ENCODE measurements at places on chromosomes 5 and 9.

GRCh38 chr5:173554989-173555705 lies 61.3 kb downstream of the BOD1 start:
- no peak overlapping the region for H3K4me3 ChIP-seq
- no peak for DNase-seq
- no peaks in the 10 kb centered on the region for H3K4me1 ChIP-seq
- no peaks in the 10 kb centered on the region for H3K36me3 ChIP-seq
- no peak overlapping the region for H3K27ac ChIP-seq

DNA sequence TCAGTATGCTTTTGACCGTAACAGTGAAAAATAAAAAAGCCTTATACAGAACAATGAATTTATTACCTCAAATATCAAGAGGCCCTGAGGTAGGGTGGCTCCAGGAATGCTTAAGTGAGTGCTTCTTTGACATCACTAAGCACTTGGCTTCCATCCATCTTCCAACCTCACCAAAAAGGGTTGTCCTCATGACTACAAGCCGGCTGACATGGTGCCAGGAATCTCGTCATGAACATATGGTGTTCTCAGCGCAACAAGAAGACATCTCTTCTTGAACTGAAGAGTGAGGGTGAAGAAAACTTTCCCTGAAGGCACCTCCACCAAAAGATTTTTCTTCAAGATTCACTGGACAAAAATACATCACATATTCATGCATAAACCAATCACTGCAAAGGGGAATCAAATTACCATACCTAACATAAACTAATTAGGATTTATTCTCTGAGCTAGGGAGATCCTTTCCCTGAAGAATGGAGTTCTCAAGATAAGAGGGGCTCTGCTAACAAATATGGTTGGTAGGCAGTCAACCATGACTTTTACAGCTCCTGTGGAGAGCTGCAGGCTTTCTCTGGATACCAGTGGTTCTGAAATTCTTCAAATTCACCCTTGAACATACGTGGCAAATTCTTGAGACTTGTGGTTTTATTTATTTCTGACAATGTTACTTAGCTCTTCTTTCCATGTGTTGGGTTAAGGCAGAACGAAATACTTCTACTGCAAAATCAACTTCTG lies 49.5 kb downstream of the AGXT2 start:
- no peak for DNase-seq

DNA sequence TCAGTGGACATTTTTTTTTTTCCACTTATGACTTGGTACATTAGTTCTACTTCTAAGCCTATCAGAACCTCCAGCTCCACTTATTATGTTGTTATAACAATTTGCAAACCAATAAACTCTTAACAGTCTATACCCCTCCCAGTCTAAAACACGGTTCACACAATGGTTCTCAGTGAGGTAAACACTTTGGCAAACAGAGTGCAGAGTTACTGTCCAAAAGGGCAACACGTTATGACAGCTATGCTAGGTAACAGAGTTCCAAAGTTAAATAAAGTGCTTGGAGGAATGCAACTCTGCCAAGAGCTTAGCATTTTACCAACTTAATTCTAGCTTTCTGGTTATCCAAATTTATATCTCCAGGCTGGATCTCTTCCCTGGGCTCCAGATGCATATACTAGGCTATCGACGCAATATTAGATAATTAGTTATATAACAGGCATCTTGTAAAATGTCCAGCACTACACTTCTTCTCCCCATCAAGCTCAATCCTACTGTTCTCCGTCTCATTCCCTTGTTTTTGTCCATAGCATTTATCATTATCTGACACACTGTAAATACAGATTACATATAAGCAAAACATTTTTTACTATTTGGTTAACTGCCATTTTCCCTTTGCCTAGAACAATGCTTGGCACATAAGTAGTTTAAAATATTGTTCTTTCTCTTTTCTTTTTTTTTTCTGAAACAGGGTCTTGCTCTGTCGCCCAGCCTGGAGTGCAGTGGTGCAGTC lies 14.3 kb downstream of the FNBP1 start:
- no peak for DNase-seq
- H3K4me3 ChIP-seq: no peak overlapping the region
- H3K4me1 ChIP-seq: peaks cover 95% of the 10 kb centered on the region
- no peaks in the 10 kb centered on the region for H3K27me3 ChIP-seq
- peak overlapping the region; percentile 63 for H3K27ac ChIP-seq
- H3K36me3 ChIP-seq: peaks cover 9% of the 10 kb centered on the region

GRCh38 chr5:102411-103043 lies 10.6 kb downstream of the PLEKHG4B start:
- no peaks in the 10 kb centered on the region for H3K4me1 ChIP-seq
- H3K27ac ChIP-seq: no peak overlapping the region
- peaks cover 6% of the 10 kb centered on the region for H3K27me3 ChIP-seq
- no peak for DNase-seq

DNA sequence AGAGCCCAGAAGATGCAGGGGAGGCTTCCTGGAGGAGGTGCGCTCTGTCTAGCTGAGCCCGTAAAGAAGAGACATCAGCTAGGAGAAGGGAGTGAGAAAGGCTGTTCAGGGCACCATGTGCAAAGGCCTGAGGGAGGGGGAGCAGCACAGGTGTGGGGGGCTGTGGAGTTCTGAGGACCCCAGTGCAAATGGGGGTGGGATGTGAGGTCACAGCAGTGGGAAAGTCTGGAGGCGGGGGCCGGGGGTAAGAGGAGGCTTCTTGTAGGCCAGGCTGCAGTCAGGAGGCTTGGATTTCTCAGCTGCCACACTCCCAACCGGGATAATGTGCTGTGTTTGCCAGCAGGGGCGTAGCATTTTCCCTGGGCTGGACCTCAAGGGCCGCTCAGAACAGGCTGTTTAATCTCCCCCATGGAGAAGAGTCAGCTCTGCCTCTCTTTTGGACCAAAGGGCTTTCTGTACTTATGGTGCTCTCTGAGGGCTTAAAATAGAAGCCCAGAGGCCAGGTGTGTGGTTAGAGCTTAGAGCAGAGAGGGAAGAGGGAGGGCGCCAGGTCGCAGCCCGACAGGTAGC lies 5.7 kb downstream of the NEURL1B start:
- no peaks in the 10 kb centered on the region for H3K4me1 ChIP-seq
- H3K27me3 ChIP-seq: no peaks in the 10 kb centered on the region

- no peak overlapping the region for H3K27ac ChIP-seq
- H3K4me1 ChIP-seq: no peaks in the 10 kb centered on the region
- no peaks in the 10 kb centered on the region for H3K36me3 ChIP-seq
- DNase-seq: no peak
Measured at GRCh38 chr9:89802781-89803355, 198.1 kb downstream of the GADD45G start.

GRCh38 chr5:59351076-59351794 lies 542.3 kb downstream of the PDE4D start:
- no peak for DNase-seq
- no peaks in the 10 kb centered on the region for H3K36me3 ChIP-seq
- no peak overlapping the region for H3K27ac ChIP-seq
- H3K27me3 ChIP-seq: no peaks in the 10 kb centered on the region
- H3K4me1 ChIP-seq: no peaks in the 10 kb centered on the region
- H3K4me3 ChIP-seq: no peak overlapping the region

- no peak overlapping the region for H3K4me3 ChIP-seq
- no peaks in the 10 kb centered on the region for H3K27me3 ChIP-seq
- no peaks in the 10 kb centered on the region for H3K36me3 ChIP-seq
- H3K27ac ChIP-seq: no peak overlapping the region
- no peak for DNase-seq
Measured at GRCh38 chr5:137847687-137848086, 20.0 kb upstream of the MYOT start.

DNA sequence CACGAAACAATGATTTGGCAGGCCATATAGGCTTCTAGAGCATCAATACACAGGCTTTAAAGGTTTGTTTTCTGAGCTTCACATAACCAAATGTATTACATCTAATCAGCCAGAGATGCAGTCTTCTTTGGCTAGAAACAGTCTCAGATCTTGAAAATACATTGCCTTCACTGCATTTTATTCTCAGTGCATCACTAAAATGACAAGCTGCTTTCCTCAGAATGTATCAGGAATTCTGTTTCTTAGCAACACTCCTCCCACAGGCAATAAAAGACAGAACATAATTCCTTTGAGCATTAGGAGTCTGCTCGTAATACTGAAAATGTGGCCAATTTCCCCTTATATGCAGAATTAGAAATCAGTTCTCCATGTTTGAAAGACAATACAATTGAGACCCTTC lies 36.9 kb downstream of the FEM1C start:
- H3K27ac ChIP-seq: no peak overlapping the region
- H3K4me3 ChIP-seq: no peak overlapping the region
- no peaks in the 10 kb centered on the region for H3K4me1 ChIP-seq
- DNase-seq: no peak

DNA sequence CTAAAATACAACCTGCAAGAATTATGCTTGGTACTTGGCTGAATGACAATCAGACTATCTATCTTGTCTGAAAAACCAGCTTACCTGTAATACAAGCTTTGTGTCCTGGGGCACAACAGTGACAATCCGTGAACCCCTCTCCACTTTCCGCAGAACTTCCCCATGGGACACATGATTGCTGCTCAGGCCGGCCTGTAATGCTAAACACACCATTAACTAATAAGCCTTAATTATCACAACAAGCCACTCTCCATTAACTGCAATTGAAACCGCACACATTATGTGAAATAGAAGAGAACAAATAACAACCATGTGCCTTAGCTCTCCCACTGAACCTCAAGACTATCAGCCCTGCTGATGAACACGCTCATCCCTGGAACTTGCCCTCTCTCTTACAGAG lies 33.7 kb downstream of the ELP1 start:
- no peaks in the 10 kb centered on the region for H3K4me1 ChIP-seq
- peaks cover 33% of the 10 kb centered on the region for H3K36me3 ChIP-seq
- DNase-seq: no peak
- no peaks in the 10 kb centered on the region for H3K27me3 ChIP-seq
- no peak overlapping the region for H3K27ac ChIP-seq

- no peaks in the 10 kb centered on the region for H3K4me1 ChIP-seq
- no peaks in the 10 kb centered on the region for H3K36me3 ChIP-seq
- H3K27me3 ChIP-seq: no peaks in the 10 kb centered on the region
- no peak for DNase-seq
- H3K27ac ChIP-seq: no peak overlapping the region
- H3K4me3 ChIP-seq: no peak overlapping the region
Measured at GRCh38 chr5:101689306-101689705, 606.8 kb downstream of the SLCO4C1 start.

DNA sequence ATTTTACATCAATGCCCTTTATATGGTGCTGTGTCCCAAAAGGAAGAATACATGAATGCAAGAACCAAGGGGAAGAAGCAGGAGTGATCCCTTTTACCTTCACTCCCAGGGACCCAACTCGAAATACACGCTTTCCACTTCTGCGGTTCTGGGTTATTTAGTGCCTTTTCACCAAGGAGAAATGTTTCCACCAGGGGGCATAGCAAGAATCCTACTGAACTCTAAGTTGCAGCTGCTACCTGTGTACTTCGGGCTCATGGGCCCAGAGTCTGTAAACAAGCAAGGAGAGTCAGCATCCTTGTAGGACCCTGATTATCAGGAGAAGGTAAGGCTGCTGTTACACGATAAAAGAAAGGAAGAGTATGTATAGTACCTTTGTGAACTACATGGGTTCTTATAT lies 45.7 kb downstream of the DPYSL3 start:
- H3K36me3 ChIP-seq: no peaks in the 10 kb centered on the region
- H3K4me3 ChIP-seq: no peak overlapping the region
- H3K27me3 ChIP-seq: no peaks in the 10 kb centered on the region

- DNase-seq: no peak
- H3K27ac ChIP-seq: no peak overlapping the region
- H3K4me3 ChIP-seq: no peak overlapping the region
- H3K4me1 ChIP-seq: no peaks in the 10 kb centered on the region
Measured at GRCh38 chr9:7185612-7186011, 427.8 kb downstream of the KDM4C start.

- H3K27ac ChIP-seq: no peak overlapping the region
- no peaks in the 10 kb centered on the region for H3K4me1 ChIP-seq
- H3K27me3 ChIP-seq: no peaks in the 10 kb centered on the region
- H3K4me3 ChIP-seq: no peak overlapping the region
- no peak for DNase-seq
- H3K36me3 ChIP-seq: peaks cover 24% of the 10 kb centered on the region
Measured at GRCh38 chr9:128523199-128523925, 18.8 kb downstream of the GLE1 start.

DNA sequence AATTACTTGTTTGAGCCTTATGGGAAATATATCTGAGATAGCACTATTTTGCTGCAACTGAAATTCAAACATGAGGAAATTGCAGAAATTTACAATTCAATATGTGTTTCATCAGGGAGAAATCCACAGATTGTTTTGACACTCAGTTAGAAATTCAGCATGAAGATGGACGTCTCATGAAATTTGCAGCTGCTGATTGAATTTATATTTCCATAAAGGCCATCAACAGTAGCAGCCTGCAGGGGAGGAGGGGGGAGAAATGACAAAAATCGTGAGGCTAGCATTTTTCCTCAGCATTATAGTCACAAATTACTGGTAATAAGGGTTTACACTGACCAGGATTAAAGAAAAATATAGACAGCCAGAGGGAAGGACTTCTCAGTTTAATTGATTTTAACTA lies 81.0 kb downstream of the NDUFAF2 start:
- H3K4me3 ChIP-seq: no peak overlapping the region
- H3K36me3 ChIP-seq: no peaks in the 10 kb centered on the region
- H3K27ac ChIP-seq: no peak overlapping the region

DNA sequence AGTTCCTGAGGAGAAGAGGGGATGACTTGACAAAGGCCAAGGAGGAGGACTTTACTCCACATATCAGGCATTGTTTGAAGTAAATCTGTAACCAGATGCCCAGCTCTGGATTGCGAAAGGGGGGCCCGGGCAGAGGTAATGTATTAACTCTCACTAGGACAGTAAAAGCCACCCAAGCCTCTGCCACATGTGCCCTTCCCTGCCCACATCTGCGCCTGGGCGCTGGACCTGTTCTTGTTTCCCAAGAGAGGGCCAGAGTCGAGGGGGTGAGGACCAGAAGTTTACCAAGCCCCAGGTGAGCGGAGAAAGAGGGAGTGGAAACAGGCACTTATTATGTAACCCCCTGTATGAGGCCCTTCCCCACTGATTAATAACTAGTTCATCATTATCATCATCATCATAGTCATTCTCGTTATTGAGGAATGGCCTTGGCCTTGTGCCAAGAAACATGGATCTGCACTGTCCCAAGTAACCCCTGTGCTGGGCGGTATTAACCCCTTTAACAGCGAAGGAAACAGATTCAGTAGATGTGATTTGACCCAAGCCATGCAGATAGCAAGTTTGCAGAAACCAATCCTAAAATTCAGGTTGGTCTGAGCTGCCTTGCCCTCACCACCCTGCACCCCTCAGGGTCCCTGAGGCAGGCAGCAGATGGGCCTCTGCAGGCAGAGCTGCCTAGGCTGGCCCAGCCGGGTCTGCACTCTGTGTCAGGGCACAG lies at the start of gene SLC23A1:
Gene SLC23A1, minus strand, starts transcription at position 23 of the 718 bp plus-strand sequence. CDS start 44 bp downstream, outside the sequence.
- H3K36me3 ChIP-seq: no peaks in the 10 kb centered on the region
- no peak for DNase-seq

- DNase-seq: no peak
- H3K4me3 ChIP-seq: no peak overlapping the region
- H3K27me3 ChIP-seq: no peaks in the 10 kb centered on the region
- H3K27ac ChIP-seq: no peak overlapping the region
- H3K36me3 ChIP-seq: no peaks in the 10 kb centered on the region
- no peaks in the 10 kb centered on the region for H3K4me1 ChIP-seq
Measured at GRCh38 chr9:18798106-18798505, 234.9 kb downstream of the SAXO1 start.
